EL (cell line): ENCODE measurements at places on chromosomes 6 and 20.

GRCh38 chr20:39893003-39893685 lies 795.9 kb downstream of the MAFB start:
- peak; percentile 97 for DNase-seq

DNA sequence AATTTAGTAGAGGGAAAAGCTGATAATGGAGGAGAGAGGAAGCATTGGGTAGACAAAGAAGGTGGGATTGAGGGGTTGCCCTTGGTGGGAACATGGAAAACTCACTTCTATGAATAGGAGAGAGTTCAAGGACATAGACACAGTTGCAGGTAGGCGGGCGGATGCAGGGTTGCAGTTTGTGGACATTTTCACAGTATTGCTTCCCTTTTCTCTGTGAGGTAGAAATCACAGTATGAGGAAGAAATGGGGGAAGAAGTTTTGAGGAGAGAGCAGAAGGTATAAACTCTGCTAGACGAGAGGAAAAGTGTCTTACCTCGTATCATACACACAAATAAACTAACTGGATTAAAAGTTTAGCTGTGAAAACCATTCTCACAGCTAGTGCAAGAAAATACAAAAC lies 200.7 kb upstream of the ECI2 start:
- no peak for DNase-seq

DNA sequence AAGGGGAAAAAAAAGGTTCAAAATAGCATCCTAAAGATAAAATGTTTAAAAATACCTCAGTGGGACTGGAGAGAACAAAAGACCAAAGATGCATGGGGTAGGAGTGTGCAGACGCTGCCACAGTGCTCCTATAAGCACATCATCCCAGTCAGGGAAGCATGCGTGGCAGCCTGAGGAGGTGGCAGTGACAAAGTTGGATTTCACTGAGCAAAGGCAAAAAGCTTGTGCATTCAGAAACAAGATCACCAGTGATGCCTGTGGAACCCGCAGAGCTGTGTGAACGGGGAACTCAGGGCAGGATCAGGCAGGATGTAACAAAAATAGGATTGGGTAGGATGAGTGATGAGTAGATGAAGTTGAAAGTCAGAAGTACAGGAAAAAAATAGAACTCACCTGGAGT lies 116.1 kb downstream of the RIMS1 start:
- DNase-seq = no peak

- DNase-seq = no peak
Observed at GRCh38 chr6:151059612-151060095, 180.1 kb upstream of the AKAP12 start.

GRCh38 chr6:55530931-55531330 lies 48.1 kb downstream of the HMGCLL1 start:
- no peak for DNase-seq

DNA sequence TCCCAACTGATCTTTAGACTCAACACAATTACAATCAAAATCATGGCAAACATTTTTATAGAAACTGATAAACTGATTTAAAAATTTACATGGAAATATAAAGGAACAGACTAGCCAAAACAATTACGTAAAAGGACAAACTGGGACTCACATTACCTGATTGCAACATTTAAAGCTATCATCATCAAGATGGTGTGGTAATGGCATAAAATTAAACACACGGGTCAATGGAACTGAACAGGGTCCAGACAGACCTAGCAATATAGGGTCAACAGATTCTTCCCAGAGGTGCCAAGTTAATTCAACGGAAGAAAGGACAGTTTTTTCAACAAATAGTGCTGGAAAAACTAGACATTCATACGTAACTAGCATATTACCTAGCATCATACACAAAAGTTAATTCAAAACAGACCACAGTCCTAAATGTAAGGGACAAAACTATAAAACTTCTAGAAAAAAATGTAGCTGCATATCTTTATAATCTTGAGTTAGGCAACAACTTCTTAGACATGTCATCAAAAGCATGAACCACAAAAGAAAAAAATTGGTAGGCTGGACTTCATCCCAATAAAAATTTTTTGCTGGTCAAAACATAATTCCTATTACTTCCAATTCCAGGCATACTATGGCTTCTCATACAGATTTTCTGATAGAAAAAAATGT lies 147.4 kb upstream of the BEND6 start:
- DNase-seq = peak; percentile 34

GRCh38 chr20:25085756-25086495 lies 4.0 kb upstream of the VSX1 start:
- DNase-seq = no peak

DNA sequence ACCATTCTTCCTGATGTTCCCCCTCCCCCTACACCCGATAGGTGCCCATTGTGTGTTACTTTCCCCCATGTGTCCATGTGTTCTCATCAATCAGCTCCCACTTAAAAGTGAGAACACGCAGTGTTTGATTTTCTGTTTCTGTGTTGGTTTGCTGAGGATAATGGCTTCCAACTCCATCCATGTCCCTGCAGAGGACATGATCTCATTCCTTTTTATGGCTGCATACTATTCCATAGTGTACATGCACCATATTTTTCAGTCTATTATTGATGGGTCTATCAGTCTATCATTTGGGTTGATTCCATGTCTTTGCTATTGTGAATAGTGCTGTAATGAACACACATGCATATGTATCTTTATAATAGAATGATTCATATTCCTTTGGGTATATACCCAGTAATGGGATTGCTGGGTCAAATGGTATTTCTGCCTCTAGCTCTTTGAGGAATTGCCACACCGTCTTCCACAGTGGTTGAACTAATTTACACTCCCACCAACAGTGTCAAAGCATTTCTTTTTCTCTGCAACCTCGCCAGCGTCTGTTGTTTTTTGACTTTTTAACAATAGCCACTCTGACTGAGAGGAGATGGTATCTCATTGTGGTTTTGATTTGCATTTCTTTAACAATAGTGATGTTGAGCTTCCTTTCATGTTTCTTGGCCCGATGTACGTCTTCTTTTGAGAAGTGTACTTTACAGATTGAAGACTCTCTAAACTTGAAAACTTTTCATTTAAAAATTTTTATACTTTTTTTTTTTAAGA lies 41.0 kb upstream of the GCNT2 start:
- DNase-seq = no peak

GRCh38 chr6:166245148-166245547 lies 63.0 kb downstream of the PRR18 start:
- DNase-seq = no peak

- DNase-seq = peak; percentile 89
Observed at GRCh38 chr6:3697609-3698008, 53.9 kb downstream of the PXDC1 start.

- DNase-seq = no peak
Observed at GRCh38 chr6:40778918-40779317, 191.8 kb upstream of the LRFN2 start.

GRCh38 chr20:63323357-63323981 lies 30.5 kb downstream of the COL20A1 start:
- no peak for DNase-seq

DNA sequence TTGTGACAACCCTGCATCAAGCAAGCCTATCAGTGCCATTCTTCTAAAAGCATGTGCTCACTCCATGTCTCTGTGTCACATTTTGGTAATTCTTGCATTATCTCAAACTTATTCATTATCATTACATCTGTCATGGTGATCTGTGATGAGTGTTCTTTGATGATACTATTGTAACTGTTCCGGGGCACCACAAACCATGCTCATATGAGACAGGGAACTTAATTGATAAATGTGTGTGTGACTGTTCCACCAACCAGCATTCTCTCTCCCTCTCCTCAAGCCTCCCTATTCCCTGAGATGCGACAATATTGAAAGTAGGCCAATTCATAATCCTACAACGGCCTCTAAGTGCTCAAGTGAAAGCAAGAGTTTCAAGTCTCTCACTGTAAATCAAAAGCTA lies 4.0 kb downstream of the HUS1B start:
- DNase-seq = no peak

- peak; percentile 84 for DNase-seq
Observed at GRCh38 chr20:45290677-45291355, 15.8 kb upstream of the RBPJL start.

DNA sequence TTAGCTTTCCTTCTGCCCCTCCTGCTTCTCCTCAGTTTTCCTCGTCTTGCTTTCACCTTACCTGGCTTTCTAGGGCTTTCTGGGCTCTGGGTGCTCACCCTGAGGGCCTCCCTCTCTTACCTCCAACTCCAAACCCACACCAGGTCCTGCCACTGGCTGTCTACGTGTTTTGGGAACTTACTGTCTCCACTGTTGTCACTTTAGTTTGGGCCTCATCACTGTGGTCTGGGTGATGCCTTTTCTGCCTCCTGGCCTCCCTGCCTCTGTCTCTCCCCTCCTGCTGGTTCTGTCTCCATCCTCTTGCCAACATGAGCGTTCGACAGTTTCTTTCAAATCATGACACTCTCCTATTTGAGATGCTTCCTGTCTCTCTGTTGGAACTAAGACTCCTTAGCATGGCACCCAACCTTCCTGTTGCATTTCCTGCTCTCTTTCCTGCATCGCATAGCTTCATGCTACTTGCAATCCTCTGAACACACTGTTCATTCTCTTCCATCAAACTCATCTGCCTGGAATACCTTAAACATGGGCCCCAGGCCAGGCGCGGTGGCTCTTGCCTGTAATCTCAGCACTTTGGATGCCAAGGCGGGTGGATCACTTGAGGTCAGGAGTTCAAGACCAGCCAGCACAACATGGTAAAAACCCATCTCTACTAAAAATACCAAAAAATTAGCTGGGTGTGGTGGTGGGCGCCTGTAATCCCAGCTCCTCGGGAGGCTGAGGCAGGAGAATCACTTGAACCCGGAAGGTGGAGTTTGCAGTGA lies 5.5 kb downstream of the CD40 start:
- no peak for DNase-seq

DNA sequence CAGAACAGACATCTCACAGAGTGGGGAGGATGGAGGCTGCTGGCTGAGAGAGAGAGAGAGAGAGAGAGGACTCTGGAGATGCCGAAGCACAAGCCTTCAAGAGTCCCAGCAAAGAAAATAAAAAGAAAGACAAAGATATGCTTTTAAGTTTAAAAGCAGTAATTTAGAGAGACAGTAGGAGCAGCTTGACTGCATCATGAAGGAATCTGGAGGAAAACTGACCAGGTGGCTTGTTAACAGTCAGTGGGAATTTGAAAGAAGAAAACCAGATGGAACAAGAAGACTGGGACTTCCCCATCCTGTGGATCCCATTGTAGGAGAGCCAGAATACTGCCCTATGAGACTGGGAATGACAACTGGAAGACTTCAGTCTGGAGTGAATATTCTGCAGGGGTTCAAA lies 46.3 kb upstream of the PLN start:
- no peak for DNase-seq

GRCh38 chr6:81557811-81558210 lies 194.7 kb downstream of the TENT5A start:
- DNase-seq = no peak

- no peak for DNase-seq
Observed at GRCh38 chr6:7639427-7639826, 49.4 kb downstream of the SNRNP48 start.

DNA sequence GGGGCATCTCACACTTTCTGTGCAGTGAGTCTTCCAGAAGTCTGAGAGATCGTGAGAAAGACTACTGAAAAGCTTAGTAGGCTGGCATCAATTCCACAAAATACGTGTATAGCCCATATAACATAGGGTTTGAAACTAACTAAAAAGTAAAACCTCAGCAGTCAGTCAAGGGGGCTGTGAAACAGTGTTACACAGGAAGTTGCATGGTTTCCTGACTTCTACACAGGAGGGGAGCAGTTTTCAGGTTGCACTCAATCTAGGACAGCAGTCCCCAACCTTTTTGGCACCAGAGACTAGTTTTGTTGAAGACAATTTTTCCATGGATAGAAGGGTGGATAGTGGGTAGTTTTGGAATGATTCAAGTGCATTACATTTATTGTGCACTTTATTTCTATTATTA lies 4.7 kb upstream of the LY86 start:
- no peak for DNase-seq

DNA sequence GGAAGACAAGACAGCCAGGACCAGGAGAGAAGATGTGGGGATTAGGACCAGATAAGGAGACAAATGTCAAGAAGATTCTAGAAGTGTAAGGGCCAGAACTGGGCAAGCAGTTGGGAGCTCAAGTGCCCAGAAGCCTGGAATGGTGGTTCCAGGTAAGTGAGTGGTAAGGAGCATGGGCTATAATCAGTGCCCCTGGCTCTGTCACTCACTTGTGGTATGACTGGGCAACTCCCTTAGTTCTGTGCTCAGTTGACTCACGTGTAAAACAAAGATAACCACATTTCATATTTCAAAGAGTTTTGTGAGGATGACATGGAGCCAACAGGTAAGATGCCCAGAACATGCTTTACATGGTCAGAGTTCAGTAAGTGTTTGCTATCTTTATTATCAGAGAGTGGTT lies 11.2 kb downstream of the CCDC167 start:
- no peak for DNase-seq

- DNase-seq = peak; percentile 67
Observed at GRCh38 chr20:36491901-36492617, 49.3 kb upstream of the MYL9 start.

GRCh38 chr6:156820089-156820798 lies 43.1 kb downstream of the ARID1B start:
- no peak for DNase-seq

DNA sequence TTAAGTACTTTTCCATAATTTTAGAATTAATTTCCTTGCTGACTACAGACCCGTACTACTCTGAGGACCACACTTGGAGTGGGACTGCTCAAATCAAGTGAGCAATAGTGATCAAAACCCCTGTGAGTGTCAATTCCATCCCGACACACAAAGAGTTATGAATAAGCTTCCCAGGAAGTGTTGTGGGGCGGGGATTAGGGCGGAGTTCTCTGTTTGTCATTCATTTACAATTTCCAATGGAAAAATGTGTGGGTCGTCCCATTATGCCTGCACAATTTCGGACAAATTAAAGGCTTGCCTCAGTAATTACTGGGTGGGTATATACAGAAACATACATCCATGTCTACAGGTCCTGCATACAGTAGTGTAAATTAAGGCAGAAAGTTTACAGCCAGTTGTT lies 84.2 kb downstream of the ISM1 start:
- DNase-seq = no peak

- DNase-seq = no peak
Observed at GRCh38 chr20:10877342-10877741, 203.5 kb upstream of the JAG1 start.

- no peak for DNase-seq
Observed at GRCh38 chr6:33420491-33421343, 852 bp downstream of the SYNGAP1 start.
